Stimulated activated CD4-positive, alpha-beta T cell treated with anti-CD3 and anti-CD28 coated beads, Interleukin-1b, Interleukin-23, amount 100 ng/mL, for 1 hour (primary cell): ENCODE measurements at places on chromosomes 16 and 17.
A peak's percentile ranks its signal among the peaks of the same experiment; 100 is the strongest.

GRCh38 chr16:46620266-46621005 is 743 bp downstream of the SHCBP1 start:
- no peak for DNase-seq

GRCh38 chr17:50241431-50241830 is 32.8 kb upstream of the TMEM92 start:
- no peak for DNase-seq

DNA sequence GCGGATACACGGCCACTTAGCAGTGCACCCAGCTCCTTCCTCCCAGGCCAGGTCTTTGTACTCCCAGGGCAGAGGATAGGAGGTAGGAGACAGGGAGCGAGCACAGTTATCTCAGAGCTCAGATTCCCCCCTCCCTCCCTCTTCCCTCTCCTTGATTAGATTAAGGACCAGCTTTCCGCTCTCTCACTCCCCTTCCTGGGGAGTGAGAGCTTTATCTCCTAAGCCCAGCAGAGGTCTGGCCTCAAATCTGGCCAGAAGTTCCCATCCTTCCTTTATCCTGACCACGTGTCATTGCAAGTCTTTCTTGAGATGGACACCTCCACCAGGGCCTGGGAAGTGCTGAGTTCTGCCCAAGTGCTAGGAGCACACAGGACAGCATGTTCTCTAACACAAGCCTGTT is 5.1 kb downstream of the ARL4D start:
- DNase-seq = no peak

GRCh38 chr17:77451245-77451893 is 310.6 kb downstream of the SEC14L1 start:
- DNase-seq = no peak

DNA sequence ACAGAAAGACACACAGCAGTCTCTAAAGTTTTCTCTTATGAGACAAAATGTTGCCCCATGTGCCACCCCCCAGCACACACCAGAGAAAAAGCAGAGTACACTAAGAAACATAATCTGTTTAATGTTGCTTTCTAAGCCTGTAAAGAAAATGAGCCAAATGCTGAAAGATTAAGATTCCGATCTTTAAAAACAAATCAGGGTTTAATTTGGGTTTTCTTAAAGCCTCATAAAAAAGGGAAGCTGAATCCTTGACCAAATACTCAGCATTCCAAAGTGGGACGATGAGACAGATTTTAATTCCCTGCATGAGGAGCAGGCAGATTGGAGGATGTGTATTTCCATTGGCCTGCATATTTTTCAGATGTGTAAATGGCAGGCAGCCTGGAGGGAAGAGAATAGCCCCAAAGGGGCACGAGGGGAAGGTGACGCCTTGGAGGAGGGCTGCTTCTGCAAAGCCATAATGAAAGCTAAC is 118.4 kb downstream of the COPRS start:
- no peak for DNase-seq

DNA sequence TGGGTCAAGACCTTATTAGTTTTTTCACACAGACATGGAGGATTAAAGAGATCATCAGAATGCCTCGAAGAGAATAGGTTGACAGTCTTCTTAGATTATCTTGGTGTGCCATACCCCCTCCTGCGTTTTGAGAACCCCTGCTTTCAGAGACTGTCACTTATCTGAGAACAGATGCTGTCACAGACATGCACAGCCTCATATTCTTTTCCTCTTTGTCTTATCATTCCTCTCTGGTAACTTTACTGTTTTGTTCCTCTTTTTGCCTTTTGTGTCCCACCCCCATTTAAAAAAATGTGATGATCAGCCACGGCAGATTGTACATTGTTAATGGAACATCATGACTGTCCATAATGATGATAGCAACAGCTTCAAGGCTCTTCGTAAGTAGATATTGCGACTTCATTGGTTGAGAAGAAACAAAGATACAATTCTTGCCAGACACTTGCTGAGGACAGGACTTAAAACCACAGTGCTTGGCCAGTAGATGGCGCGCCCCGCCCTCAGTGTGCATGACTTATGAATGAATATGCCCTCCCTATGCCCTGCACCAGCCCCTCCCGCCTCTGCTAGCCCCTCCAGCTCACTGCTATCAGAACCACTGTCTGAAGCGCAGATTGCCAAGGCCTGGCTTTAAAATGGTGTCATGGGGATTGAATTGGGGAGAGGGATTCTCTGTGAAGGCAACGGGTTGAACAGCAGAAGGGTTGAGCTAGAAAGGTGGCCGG is 2.6 kb upstream of the PITPNC1 start:
- DNase-seq = peak; percentile 72

DNA sequence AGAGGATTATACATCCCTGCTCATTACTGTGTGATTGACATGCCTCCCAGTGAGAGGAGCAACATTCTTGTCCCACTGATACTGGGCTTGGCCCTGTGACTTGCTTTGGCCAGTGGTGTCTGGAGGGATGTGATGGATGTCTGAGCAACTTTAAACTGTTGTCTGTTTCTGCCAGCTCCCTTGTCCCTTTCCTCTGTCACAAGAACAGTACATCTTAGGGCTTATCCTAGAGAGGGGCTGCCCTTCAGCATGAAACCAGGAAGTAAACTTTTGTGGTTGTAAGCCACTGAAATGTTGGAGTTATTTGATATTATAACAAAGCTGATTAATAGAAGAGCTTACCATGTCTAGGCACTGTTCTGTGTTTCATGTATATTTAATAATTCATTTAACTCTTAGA is 82.9 kb upstream of the GPRC5B start:
- DNase-seq = no peak
